Heart left ventricle (tissue), 16 donors: ENCODE measurements at places on chromosomes 6 and 20. TPM values are rescaled to one million over a fixed set of nuclear protein-coding genes. Genes with fewer than 3 reads are reported as not detected.

DNA sequence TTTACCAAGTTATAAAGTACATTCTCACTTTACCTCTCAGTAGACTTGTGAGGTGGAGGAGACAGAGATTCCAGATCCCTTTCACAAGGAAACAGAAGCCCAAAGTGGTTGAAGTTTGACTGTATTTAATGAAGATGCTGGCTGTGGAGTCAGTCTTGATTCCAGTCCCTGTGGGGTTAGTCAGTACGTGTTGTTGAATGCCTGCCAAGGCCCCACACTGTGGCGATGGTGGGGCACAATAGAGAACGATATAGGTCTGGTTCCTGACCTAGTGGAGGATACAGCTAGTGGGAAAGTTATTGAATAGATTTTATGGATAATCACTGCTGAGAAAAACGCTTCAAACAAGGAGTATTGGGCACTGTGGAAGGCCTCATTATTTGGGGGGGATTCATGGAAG is 71.4 kb downstream of the LRRC1 start:
- no peak for DNase-seq

- no peak for DNase-seq
Observed at GRCh38 chr20:57007171-57007540, 259.3 kb downstream of the BMP7 start.

DNA sequence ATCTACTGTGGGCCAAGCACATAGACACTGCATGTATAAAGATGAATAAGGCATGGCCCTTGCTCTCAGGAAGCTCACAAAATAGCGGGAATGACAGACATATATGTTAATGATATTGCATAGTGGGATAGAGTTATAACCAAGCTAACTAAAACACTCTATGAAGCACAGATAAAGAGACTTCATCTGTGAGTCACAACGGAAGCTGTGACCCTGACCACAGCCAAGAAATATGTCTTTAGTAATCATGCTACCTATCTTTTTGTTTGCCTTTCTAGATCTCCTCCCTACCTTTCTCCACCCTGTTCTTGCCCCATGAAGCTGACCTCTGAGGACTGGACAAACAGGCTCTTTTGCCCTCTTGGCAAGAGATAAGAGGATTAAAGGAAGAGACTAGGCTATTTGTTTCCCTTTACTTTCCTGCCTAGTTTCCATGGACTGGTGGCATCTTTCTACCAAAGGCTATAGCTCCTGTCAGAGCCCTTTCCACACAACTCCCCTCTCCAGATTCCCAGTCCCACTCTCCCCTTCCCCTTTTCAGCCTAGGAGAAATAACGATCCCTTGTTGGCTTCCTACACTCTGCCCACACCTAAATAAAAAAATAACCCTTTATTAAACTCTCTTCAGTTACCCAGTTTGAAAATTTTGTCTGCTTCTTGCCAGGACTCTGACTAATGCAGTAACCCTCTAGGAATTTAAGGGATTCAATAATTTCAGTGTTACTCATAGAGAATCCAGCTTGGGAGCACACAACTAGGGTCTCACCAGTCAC is 504.9 kb upstream of the MARCKS start:
- no peak for DNase-seq

DNA sequence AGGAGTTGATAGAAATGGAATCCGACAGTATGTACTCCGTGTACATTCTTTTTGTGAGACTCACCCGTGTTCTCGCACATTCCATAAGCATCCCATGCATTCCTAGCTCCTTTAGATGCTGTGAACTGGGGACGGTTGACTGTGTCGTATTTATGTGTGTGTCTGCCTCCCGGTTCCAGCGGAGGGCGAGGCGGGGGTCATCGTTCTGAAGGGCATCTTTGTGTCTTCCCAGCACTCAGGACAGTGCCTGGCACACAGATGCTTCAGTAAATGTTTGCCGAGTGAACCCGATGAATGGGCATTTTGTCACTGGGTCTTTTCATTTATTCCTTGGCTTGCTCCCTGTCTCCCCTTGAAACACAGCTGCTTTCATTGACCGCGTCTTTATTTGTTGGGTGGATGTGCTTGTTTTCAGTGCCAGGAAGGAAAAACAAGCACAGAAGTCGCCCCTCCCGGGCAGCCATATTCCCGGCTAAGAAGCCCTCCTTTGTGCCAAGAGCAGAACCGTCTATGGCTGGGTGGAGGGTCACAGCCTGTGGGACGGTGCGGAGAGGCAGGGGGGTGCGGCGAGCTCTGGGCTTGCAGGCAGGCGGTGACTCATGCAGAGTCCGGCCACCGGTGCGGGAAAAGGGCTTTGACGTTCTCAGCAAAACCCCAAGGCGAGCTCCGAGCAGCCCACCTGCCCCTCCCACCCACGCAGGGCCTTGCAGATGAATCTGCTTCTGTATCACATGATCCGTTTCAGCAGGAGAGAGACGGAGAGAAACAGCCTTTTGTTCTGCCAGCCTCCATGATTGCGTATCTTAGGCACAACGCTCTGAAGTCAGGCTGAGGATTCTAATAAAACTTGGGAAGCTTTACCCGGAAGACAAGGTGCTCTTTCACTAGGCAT is 11.2 kb upstream of the PSMG4 start:
- peak; percentile 62 for DNase-seq

DNA sequence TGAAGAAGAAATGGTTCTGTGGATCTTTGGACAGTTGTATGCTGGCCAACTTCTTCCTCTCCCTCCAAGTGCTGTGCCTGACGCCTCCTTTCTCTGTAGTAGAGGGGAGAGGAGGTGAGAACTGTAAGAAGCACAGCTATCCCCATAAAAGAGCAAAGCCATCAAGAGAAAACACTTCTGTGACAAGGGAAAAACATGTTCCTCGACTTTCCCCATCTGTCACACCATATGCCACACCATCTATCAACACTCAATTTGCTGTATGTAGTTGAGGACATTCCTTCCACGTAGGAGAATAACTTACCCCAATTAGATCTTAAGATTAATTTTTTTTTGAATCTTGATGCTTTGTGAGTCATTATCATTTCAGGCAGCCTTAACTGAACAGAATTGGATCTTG is 156.2 kb upstream of the PLCB4 start:
- DNase-seq, result no peak

DNA sequence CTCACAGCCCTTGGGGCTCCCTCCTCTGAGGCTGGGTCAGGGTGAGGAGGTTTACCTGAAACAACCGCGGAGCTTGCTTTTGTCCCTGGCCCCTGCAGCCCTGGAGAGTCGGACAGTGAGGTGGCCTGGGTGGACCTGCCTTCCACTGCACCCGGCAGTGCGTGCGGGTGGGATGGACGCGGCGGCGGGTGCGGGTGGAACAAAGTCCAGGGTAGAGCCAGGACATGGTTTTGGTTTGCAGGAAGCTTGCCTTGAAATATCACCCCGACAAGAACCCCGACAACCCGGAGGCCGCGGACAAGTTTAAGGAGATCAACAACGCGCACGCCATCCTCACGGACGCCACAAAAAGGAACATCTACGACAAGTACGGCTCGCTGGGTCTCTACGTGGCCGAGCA is 27.1 kb downstream of the UCKL1 start:
- no peak for DNase-seq

DNA sequence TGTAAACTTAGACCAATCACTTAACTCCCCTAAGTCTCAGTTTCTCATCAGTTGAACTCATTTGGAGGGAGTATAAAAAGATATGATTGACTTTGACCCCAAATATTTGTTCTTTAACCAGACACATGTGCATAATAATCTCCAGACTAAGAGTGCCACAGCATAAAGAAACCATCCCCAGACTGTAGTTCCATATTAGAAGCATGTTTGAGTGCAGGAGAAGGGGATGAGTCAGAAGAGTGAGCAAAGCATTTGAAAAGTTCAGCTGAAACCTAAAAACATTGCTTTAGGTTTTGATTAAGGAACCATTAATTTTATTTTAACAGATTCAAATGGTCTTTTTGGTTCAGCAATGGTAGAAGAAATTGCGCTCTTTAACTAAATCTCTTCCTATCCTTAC is 654.8 kb downstream of the UTRN start:
- no peak for DNase-seq

SCGN gene
- 1.1 TPM for total RNA-seq

GRCh38 chr6:47097092-47097945 is 55.2 kb upstream of the ADGRF1 start:
- peak; percentile 67 for DNase-seq

DNA sequence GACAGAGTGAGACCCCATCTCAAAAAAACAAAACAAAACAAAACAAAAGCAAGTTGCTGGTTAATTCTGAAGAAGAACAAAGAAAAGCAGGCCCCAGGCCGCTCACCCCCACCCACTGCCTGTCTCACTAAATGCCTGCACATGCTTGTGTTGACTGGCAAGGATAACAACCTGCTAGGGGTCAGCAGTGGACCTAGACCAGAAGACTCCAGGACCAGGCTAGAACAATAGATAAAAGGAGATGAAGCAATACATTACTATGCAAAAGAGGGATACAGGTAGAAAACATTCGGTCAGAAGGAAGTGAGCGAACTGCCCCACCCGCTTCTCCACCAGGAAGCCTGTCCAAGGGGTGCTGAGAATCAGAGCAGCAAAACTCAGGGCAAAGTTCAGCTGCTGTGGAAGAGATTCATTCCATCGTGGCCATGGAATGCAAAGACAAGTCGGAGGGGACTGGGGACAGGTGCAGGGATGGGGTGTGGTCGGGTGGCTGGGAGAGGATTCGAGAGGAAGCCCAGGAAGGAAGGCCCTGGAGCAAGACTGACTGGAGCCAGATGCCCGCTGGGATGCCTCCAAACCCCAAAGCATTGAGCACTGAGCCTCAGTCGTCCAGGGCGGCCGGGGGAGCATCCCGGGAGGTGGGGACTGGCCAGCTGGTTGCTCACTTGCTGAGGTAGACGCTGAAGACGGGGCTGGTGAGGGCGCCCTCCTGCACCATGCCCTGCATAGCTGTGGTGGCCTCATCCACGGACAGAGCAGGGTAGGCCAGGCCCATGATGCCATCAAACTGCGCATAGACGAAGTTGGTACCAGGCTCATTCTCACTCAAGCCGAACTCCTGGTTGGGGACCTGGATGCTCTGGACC is 5.3 kb downstream of the PGC start:
- no peak for DNase-seq

DNA sequence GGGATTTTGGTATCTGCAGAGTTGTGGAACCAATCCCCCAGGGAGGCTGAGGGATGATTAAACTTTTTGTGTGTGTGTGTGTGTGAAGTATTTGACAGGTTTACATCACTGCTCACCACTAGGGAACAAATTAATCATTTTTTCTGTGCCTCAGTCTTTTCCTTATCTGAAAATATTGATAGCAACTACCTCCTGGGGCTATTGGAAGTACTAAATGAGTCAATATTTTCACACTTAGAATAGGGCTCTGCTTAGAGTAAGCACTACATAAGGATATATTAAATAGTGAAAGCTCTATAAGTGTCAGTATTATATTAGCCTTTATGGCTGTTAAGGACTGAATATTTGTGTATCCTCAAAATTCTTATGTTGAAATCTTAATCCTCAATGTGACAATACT is 155.2 kb upstream of the UST start:
- DNase-seq, result no peak

DNA sequence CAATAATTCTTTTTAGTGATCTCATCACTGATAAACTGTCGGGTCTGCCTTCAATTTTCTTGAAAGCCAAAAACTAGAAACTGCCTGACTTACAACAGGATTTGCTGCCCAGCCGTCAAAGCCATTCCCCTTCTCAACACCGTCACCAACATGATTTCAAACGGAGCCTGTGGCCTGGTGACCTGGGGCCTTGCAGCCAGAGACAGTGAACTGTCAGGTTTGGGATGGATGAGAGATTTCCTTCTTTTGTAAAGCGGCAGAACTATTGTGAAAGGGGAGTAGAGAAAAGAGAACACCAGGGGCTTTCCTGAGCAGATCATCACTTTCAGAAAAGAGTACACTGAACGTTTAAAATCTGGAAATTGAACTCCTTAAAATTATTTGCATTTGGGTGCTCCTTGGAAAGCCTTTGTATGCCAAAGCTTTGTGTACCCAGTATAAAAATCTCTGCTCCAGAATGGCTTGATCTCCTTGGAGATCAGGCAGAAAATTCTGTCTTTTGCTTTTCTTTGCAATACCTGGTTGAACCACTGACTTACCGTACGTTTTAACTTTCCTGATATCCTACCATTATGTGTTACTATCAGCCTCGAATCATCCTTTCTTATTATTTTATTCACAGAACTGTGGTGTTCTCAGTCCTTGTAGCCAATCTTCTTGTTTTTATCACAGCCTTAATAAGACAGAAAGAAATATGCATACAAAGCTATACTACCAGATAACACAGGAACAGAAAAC is 125.2 kb downstream of the PACRG start:
- DNase-seq, result no peak

DNA sequence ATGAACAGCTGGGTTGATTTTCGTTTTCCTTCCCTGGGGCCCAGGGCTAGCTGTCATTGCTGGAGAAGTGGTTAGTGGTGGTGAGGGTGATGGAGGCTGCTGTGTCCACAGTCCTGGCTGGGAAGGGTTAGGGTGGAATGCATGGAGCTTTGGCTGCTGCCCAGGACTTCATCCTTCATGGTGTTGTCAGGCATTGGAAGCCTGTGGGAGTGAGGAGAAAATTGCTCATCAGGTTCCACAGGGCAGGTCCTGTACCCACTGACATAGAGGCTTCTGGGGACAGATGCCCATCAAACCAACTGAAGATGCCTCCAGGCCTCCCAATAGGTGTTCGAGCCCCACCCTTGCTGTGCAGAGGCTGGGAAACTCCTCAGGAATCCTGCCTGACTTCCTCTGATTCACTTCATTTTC is 262.4 kb upstream of the SUPT3H start:
- no peak for DNase-seq

SYCP2 gene
- total RNA-seq, result 0.59 TPM

- peak; percentile 31 for DNase-seq
Observed at GRCh38 chr20:2984956-2985661, 58.3 kb upstream of the GNRH2 start.

DNA sequence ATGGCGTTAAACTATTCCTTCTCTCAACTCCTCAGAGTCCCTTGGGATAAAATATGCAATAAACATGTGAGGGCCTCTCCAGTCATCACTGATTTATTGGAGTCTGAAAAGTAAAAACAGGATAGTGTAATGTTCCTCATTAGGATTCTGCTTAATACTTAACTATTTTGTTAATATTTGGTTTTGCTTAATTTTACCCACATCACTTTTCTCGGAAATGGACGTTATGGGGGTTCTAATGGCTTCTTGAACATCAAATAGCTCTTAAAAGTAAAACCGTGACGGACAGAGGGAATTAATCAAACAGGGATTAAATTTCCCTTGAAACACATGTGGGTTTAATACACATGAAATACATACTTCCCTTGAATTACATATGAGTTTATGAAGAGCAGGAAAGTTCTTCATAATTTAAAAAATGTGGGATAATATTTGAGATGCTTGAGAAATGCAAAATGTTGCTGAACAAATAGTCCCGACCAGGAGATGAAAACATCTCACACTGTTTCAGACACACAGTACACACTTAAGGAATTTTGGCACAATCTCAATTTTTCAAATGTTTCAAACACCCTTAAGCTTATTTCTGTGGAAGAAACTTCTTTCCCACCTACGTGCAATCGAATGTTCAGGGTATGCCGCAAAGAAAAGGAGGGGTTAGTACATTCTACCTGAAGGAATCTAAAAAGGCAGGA is 38.4 kb upstream of the EIF2S2 start:
- DNase-seq, result no peak

CD93 gene
- total RNA-seq, result 45.7 TPM
